T follicular helper cell (primary cell): ENCODE measurements at places on chromosomes 2 and 18.
A peak's percentile ranks its signal among the peaks of the same experiment; 100 is the strongest.

DNA sequence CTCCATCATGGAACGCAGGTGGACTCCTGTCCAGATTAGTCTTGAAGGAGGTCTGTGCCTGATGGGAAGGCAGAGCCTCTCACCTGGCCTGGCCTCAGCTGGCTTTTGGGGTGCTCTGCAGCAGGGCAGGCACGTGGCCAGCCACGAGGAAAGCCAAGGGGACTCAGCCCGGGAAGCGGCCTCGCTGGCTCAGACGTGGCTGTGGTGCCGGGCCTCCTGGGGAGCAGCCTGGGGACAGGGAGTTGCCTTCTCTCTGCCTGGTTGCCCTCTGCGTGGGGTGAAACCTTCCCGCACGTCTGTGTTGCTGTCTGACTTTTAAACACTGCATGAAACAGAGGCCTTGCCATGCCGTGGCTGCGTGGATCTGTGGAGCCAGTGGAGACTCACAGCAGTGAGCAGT, 45.0 kb downstream of the RTP5 start:
- DNase-seq: no peak

DNA sequence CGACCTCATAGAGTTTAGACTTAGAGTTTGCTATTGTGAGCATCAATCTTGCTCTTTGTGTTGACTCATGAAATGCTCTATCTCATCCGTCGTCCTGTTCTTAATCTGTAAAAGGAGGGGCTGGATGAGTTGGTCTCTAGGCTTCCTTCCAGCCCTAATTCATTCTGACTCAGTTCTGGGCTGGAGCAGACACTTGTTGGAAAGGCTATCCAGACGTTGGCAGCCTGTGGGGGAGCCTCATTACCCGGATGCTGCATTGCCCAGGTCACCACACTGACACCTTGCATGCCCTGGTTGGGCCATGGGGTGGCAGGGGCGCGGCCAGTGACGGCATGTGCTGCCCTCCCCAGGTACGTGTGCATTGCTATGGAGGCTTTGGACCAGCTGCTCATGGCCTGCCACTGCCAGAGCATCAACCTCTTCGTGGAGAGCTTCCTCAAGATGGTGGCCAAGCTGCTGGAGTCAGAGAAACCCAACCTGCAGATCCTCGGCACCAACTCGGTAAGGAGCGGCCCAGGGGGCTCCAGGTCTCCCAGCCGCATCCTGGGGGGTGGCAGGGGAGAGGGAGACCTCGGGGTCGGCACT, 61.5 kb downstream of the EFR3B start:
- no peak for DNase-seq

DNA sequence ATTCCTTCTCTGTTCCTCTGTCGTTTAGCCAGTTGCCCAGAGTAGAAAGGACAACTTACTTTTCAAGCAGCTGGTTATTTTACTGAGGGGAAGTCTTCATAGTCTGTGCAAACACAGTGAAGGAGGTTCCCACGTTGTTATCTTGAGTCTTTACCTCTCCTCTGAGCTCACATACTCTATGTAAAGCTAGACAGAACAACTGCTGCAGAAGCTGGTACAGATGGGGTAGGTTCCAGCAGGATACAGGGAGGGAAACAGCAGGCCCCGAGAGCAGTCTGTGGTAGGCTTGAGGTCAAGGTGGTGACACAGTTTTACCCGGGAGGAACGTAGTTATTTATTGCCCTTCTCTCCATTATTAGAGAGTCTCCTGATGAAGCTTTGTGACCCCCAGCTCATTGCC, 93.4 kb upstream of the LDLRAD4 start:
- no peak for DNase-seq

DNA sequence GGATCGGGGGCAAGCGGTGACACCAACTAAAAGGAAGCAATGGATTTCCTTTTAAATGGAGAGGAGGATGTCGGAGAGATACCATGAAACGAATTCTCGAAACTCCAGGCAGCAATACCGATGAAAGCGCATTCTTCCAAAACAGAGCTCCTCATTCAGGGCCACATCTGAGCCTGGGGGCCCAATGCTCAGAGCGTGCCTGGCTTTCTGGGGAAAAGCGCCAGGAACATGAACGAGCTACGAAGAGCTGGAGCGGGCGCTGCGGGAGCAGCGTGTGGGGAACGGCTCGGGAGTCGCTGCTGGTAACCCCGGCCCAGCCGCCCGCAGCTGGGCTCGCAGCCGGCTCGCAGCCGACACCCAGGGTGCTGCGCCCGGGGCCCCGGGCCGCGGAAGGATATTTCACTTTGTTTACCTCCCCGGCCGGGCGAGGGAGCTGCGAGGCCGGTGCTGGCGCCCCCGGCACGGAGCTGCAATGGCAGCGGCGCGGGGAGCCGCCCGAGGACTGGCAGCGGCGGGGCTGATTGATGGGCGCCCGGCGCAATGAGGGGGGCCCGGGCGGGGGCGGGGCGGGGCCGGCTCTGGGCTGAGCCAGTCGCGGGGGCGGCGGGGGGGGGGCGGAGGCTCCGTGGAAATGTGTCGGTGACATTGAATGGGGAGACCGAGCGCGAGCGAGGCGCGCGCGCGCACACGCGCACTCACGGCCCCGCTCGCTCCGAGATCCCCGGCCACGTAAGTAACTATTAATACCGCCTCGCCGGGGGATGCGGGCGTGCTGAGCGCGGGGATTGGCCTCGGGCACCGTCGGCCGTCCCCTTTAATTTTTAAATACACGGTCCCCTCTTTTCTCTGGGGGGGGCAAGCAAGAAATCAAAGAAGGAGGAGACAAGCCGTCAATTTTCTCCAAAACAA, at the start of gene TRIB2:
TSS of gene TRIB2 (plus strand) at position 655 of the 909 bp plus-strand sequence. CDS start 1,372 bp downstream, outside the sequence.
- DNase-seq: peak; percentile 90

DNA sequence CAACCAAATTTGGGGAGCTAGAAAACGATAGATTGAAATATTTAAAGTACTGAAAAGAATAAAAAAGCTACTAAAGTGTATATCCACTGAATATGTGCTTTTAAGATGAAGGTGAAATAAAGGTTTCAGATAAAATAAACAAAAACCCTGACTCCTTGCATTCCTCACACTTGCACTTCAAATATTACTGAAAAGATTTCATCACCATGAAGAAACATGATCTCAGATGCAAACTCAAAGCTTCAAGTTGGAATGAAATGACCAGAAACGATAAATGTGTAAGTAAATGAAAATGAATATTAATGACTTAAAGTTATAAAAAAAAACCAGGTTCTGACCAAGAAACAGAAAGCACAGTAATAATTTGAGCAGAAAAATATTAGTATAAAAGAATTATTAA, 1246.0 kb upstream of the ACVR2A start:
- no peak for DNase-seq

DNA sequence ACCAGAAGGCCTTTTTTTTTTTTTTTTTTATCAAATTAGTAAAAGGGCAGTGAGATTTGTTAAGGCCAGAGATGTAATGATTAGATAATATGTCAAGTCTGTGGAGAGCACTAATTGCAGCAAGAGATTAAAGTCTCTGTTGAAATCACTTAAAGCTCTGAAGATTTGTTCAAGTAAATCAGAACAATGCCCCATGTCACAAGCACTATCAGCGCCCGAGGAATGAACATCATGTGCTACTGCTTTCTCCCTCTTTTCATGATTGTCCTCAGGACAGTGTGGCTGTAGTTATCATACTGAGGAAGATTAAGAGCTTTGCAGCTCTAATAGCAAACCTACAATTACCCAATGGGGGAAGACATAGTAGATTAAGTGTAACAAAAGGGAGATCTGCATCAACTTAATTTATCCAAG, 71.1 kb downstream of the TDRD15 start:
- no peak for DNase-seq

- DNase-seq: no peak
Observed at GRCh38 chr2:197628043-197628500, 47.3 kb downstream of the RFTN2 start.

DNA sequence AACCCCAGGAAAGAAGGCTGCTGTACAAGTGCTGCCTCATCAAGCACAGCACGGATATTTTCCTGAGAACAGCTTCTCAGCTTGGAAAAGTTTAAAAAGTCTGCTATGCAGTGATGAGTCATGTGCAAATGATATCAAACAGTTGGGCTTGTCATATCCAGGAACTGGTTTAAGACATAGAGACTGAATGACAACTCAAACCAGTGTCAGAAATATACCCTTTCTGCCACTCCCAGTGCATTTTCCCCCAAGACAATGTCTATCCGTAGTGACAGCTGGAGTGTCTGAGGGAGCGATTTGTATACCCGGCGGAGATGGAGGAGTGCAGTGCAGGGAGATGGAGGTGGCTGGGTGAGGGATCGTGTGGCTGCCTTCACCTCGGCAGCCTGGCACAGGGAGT, 28.2 kb downstream of the SOX11 start:
- DNase-seq: no peak

GRCh38 chr2:198055716-198056115, 251.3 kb downstream of the PLCL1 start:
- DNase-seq: no peak

GRCh38 chr18:864872-865273, 39.8 kb upstream of the ADCYAP1 start:
- DNase-seq: peak; percentile 33

- DNase-seq: no peak
Observed at GRCh38 chr2:196041786-196042185, 26.9 kb downstream of the DNAH7 start.

DNA sequence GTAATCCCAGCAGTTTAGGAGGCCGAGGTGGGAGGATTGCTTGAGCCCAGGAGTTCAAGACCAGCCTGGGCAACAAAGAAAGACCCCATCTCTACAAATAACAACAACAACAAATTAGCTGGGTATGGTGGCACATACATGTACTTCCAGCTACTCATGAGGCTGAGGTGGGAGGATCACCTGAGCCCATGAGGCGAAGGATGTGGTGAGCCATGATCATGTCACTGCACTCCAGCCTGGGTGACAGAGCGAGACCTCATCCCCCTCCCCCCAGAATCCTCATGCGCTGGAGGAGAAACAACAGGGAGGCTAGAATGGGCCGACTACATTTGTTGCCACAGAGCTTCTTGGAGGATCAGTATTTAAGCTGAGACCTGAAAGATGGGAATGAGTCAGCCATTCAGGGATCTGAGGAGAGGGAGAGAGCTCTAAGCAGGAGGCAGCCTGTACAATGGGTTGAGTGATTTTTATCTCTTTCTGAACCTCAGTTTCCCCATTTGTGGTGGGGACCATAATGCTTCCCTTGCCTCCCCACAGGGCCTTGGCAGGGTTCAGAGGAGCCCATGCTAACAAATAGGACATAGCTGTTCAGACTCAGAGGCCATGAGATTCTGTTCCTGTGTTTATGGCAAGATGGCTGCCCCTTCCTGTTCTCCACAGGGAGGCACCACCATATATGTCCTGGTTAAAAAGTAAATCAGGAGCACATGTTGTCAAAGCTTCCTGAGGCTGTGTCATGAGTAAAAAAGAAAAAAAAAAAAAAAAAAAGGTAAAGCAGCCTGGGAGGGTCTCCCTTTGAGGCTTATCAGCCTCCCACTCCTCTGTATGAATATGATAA, 131.4 kb upstream of the HAAO start:
- no peak for DNase-seq

DNA sequence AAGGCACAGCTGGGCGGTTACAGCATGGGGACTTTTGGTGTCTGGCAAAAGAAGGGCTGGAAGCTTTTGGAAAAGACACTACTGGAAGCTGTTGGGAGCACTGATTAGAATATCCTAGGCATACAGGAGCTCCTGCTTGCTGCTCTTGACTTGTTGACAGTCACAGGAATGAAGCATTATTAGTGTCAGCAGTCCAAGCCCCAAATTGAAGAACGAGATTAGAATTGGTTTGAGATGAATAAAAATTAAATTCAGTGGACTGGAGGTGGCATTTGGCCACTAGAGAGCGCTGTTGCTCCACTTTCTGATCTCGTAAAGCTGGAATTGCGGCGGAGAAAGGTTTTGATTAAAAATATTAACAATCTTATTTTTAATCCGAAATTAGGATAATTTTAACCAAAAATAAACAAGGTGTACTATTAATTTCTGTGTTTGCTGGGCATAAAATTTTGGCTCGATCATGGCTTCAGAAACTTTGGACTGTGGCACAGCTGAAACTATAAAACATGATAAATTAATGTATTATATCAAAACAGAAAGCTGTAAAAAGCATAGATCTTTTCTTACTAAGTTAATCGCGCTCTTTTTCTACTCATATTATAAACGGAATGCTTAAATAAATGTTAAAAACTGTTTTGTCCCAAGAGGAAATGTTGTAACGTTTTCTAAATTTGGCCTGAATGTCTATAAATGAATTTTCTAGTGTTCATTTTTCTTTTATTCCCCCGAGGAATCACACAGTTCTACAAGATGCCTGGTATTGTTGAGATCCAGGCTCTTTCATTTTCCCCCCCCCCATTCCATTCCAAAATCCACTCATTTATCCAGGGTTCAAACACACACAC, 2.4 kb upstream of the HOXD8 start:
- DNase-seq: peak; percentile 59

- no peak for DNase-seq
Observed at GRCh38 chr2:43454791-43455190, 141.0 kb downstream of the THADA start.

- no peak for DNase-seq
Observed at GRCh38 chr2:98691303-98691702, 39.6 kb downstream of the MGAT4A start.

DNA sequence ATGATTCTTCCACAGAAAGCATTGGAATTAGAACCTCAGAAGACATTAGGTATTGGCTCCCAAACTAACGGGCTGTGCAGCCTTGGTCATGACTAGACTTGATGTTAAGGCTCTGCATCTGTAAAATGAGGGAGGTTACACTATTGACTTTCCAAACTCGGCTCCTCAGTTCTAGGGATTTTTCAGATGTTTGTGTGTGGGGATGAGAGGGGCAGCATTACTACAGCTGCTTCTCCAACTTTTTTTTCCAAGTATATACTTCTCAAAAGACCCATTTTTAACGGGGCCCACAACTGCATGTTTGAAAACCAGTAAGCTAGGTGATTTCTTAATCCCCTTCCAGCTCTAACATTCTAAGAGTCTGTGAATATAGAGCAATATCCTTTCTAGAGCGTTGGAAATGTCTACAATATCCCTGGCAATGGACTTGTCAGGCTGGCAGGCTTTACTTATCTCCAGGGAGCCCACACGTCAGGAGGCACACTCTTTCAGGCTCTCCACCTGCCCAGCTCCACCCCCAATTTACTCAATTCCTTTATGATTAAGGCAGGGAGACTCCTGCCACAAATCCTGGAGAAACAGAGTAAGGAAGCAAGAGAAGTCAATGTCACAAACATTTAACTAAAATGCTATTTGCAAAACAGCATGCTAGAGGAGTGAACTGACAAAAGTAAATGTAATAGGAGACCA, 844 bp upstream of the MPV17 start:
- DNase-seq: no peak

DNA sequence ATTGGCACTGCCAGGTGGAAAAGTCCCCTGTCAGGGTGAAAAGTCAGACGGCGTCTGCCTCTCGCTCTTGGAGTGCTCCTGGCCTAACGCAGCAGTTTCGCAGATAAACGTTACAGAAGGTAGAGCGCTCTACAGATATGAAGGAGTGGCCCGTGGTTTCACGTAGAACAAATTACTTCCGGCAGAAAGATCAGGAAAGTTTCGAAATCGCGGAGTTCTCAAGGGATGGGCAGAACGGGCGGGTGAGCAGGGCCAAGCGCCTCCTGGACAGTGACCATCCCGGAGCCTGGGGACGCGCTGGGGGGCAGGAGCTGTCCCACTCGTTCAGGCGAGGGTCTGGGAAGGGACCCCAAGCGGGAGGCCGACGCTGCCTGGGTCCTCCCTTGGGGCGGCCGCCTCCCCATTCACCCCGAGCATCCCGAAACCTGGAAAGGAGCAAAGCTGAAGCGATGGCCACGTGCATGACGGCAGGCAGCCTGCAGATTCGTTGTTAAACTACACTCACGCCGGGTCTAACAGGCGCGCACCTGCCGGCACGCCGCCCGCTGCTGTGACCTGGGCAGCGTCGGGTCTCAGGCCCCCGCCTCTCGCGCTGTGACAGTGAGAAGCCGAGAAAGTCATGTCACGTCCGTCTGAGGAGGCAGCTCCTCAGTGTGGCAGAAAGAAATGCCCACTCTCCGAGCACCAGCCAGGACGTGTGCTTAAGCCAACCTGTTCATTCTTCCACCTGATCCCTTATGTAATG, 122.9 kb upstream of the SALL3 start:
- DNase-seq: no peak
